Stimulated activated CD8-positive, alpha-beta memory T cell treated with anti-CD3 and anti-CD28 coated beads, Interleukin-2, amount 100 ng/mL, for 1 hour (primary cell): ENCODE measurements at places on chromosomes 12 and 14.

DNA sequence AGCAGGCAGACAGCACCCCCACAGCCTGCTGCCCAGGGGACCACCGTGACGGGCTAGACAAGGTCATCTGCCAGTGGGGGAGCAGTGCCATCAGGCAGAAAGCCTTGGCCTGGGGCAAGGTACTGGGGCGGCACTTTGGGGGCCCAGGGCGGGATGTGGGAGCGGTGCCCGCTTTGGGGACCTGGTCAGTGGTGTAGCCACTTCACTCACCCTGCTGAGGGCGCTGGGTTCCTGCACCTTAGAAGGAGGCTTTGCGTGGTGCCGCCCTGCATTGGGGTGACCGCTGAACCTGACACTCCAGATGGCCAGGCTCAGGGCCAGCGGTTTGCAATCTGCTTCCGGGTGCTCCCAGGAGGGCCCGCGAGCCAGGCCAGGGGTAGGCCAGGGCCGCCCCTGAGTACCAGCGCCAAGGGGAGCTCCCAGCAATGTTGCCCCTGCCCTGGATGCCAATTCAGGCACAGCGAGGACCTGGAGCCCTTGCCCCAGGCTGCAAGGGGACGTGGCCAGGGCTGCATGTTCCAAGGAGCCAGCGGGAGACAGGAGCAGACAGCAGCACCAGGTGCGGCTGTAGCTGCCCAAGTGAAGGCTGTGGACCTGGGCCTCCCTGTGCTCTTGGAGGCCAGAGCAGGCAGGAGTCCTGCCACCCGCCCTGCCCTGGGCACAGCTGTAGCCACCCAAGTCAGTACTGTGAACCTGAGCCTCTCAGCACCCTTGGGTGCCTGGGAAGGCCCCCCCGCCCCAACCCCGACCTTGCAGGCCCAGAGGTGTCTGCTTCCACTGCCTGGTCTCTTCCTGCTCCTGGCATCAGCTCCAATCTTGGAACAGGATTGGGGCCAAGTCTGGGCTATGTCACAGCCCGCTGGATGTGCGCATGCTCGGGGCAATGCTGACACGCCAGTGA is 550.7 kb downstream of the SLC6A15 start:
- DNase-seq = no peak

- DNase-seq = no peak
Observed at GRCh38 chr14:89283327-89284060, 133.5 kb downstream of the FOXN3 start.

DNA sequence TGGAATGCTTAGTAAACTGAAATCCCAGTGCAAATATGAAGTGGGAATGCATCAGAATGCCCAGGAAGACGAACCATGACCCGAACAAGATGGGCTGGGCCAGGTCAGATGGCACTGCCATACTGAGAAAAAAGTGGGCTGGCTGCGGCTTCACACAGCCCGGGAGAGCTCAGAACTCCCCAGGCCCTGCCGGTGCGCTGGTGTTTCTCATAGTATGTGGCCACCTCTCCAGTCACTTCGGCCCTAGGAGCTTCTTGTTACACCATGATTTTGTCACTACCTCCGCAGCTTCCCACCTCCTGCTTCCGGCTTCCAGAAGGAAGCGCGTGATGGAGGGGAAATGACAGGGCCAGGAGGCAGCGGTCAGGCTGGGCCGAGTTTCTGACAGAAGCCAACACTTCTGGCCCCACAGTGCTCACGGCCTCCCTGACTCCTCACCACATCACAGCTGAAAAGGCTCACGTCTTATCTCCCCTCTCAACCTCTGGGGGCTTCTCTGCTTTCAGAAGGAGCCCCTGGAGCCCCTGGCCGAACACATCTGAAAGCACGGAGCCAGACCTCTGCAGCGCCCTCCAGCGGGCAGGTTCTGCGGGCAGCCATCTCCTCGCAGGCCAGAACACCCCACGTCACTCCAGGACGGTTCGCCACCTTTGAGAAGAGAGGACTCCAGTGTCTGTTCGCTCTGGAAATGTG is 30.7 kb downstream of the DAD1 start:
- no peak for DNase-seq

DNA sequence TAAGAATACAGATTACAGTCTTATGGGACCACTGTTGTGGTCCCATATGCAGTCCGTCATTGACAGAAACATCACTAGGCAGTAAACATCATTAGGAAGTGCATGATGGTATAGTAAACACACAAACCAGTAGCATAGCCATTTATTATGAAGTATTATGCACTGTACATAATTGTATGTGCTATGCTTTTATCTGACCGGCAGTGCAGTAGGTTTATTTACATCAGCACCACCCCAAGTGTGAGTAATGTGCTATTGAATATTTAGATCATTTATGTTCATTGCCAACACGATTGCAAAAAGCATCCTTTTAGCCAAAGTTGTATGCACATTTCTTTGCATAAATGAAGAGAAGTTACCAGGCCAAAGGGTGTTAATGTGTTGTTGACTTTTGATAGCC is 531.6 kb upstream of the TBX3 start:
- no peak for DNase-seq

GRCh38 chr12:58513301-58513834 is 406.9 kb downstream of the LRIG3 start:
- no peak for DNase-seq

DNA sequence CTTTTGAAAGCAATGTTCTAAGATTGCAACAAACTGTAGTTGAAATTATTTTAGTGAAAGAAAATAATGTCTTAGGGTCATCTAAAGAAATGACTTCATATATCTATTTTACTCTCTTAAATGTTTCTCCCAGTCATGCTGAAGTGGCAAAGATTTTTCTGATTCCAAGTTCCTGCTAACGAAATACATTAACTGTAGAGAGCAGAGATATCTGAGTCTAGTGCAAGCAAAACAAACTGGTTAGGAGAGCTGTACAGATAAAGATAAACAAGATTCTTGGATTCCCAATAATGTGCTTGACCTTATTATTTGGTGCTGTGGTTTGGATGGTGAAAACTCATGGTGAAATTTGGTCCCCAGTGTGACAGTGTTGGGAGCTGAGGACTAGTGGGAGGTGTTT is 199.9 kb upstream of the PWP1 start:
- DNase-seq = no peak

DNA sequence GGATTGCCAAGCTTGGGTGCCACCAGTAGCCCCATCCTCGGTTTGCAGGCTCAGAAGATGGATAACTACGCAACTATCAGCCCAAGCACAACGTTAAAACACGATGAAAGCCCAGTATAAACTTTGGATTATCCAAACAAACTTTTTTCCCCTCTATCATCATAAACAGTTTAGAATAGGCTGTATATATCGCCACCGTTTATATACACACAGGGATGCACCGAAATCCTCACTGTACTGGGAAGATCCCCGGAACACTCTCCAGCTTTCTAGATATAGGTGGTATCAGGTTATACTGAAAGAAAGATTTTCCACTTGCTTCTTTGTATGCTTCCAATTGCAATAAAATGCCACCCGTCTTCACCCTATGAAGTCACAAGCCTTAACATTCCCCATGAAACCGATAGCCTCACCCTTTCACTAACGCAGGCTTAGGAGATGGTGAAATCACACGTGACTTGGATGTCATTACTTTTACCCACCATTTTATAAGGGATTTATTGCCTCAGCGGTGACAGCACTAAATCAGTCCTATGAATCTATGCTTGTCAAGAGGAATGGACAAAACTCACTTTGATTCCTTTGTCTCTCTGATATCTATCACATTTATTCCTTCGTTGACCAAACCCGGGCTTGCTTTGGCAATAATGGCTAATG is 207.6 kb upstream of the FOXN3 start:
- no peak for DNase-seq

DNA sequence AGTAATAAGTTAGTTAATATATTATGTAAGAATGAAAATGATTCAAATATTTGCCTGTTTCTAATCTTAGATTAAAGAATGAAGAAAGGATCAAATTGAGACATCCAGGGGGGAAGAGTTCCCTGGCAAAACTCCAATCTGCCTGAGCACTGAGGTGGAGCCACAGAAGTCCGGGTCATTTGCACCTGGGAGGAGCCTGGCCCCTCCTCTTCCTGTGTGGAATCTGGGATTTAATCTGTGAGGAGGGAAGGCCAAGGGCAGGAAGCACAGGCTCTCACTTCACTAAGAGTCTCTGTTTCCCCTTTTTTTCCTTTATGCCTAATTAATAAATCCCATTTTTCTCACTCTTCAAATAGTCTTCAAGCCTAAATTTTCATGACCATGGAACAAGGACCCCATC is 599.5 kb downstream of the FLRT2 start:
- no peak for DNase-seq

- DNase-seq = no peak
Observed at GRCh38 chr14:85688006-85688405, 158.1 kb downstream of the FLRT2 start.

DNA sequence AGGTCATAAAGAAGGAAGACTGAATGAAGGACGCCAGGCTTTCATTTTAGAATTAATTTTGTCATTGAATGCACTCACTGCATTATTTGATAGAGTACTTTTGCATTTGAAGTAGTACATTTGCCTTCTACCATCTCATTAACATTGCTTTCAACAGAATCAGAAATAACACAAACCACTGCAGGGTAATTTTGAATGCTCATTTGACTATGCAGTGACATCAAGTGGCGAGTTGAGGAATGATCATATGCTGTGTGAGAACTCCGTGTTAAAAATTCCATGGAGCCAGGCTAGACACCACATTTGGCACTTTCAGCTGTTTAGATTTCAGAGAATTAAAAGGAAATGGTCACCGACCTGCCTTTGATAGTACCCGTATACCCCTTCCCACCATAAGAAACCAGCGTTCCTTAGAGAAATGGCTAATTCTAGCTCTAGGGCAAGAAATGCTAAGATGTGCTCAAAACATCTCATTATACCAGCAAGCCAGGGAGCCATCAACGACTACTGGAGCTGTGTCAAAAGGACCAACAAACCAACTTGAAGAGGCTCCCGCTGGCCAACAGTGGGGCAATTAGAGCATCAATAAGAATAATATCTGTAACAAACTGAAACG is 16.5 kb downstream of the HEBP1 start:
- no peak for DNase-seq

DNA sequence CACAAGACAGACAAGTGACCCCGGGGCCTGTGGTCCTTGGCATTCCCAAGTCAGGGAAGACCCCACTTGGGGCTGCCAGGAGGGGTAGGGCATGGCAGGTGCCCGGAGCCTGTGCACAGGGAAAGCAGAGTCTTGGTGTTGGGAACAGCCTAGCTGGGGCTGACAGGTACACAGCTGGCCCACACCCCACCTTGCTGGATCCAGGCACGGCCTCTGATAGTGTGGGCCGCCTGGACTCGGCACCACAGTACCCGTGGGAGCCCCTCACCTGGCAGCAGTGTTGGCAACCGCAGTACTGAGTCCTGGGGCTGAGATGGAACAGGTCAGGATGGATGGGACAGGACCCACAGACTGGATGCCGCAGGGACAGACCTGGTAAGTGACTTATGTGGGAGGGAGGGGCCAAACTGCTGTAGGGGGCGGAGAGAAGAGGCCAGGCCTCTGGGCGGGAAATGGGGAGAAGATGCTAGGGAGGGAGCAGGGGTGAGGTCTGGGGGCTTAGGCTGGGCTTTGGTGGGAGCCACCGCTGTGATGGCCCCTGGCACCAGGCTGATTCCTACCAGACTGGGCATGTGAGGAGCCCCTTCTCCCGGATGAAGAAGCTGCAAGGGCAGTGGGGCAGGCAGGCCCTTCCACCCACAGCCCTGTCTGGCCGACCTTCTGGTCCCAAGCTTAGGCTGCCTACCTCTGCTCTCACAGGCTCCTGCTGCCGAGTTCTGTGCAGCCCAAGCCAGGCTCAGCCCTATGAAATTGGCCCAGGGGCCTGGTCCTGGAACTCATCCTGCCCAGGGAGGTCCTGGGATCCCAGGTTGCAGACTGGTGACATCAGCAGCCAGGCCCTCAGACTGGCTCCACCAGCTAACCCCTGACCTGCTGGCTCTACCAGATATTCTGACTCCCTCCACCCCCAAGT is at the start of gene TGM1:
TSS of gene TGM1 (minus strand) at position 357 of the 913 bp plus-strand sequence. CDS start 825 bp downstream, outside the sequence.
- DNase-seq = no peak

DNA sequence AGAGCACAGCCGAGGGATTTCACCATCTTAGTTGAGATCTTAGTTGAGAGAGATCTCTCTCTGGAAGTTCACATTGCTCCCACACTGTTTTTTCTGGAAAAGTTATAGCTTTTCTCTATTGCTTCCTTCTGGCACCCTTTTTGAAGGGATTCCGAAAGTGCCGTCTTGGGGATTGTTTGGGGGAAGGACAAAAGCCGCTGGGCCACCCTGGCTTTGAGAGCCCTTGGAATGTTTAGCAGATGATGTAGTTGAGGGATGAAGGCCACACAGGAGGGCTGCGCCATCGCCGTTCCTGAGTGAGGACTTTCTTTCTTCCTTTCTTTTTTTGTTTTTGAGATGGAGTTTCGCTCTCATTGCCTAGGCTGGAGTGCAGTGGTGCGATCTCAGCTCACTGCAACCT is 17.7 kb downstream of the PLEKHG3 start:
- no peak for DNase-seq

DNA sequence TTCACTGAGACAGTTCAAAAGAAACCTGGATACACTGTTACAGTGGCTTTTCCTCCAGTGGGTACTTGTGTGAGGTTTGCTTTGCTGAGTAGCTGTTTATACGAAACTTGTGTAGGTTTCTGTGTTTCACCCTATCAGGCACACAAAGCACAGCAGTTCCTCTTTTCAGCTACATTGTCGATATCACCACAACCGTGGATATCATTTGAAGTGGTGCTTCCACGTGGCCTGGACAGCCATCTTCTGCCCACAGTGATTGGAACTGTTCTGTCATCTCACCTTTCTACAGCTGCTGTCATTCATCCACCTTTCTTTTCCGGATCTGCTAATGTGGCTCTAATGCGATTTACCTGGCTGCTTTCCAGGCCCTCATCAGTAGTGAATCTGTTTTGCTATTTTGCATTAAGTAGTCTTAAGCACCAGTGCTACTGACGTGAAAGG is 368.8 kb downstream of the SYT1 start:
- DNase-seq = no peak

DNA sequence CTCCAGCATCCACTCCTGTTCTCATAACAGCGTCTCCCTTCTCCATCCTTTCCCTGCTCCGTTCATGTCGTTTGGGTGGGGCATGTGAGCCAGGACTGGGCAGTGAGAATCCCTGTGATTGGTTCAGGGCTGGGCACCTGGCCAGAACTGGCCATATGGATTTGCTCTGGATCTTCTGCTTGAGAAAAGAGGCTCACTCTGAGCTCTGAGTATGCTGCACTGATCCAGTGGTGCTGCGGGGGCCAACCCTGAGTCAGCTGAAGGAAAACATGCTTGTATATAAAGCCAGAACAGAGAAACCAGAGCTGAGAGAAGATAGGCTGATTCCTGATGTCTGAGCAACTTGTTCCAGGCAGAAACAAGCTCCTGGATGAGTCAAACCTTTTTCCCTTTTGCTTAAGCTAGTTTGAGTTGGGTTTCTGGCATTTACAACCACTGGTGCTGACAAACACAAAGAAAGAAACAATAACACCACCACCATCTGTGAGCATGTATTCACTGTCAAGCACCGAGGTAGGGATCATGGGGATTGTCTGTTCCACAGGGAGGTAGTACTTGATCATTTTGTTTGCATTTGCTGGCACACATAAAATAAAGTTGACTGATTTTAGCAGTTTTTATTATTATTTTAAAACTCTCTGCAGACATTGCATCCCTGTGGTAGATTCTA is 14.0 kb upstream of the HPD start:
- no peak for DNase-seq

- DNase-seq = no peak
Observed at GRCh38 chr12:106226884-106227640, 20.8 kb downstream of the CKAP4 start.
